ENCODE measurements at places on chromosomes 2 and 18.
A peak's percentile ranks its signal among the peaks of the same experiment; 100 is the strongest.

DNA sequence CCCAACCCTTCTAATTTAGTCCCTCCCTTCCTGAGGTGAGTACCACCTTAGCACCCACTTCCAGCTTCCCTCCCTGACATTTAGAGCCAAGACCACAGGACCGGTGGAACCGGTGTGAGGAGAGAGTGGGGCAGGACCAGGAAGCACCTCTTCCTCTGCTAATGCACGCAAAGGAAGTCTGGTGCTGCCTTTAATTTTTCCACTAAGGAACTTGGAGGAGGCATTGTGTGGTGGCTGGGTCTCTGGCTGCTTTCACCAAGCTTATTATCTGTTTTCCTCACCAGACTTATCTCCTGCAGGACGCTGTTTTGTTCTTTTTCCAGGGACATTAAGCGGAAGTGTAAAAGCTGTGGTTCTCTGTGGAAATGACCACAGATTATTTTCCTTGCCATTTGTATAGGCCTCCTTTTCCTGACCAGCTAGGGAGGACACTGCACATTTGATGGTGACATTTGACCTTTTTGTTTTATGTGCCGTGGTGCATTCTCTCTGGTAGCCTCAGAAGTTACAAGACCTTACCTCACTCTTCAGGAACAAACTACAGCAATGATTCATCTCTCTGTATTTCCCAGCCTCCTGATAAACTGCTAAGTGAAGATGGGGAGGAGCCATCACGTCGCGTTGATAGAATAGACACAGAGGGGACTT, 39.8 kb upstream of the SPTBN1 start:
- no peak for DNase-seq

- DNase-seq = no peak
These were observed 92.1 kb downstream of the GALR1 start for GRCh38 chr18:77341527-77342325.

DNA sequence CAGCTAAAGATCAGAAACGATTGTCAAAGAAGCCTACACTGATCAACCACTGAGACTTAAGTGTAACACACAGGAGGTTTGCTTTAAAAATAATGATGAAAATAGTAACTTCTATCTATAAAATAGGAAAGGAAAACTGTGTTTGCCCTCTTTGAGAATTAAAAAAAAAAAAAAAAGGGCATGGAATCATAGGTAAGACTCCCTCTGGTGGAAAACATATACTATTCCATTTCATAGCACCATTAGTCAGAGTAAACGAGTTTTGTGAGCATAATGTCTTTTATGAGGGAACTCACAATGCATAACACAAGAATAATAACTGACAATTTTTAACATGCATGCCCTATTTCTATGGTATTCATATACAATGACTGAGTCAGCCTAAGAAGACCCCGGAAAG, 36.3 kb downstream of the SLC35F5 start:
- DNase-seq = no peak

DNA sequence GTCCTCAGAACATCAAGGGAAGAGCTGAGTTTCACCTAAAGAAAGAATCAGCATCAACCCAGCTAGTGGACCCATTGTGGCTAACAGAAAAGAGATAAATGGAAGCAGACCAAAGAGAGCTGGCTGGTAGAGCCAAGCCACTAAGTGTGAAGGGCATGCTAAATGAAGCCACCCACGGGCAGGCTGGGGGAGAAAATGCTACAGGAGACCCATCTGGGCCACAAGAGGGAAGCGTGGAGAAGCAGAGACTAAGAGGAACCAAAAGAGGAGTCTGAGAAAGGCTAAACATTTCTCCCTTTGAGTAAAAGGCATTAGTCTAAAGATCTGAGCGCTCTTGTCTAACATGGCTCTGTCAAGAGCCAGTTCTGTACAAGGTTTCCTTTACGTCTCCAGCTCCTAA, 15.8 kb downstream of the CWC22 start:
- DNase-seq = peak; percentile 11

GRCh38 chr2:100422320-100423055, 5.0 kb upstream of the CHST10 start:
- no peak for DNase-seq

Measured in stimulated activated CD4-positive, alpha-beta T cell treated with anti-CD3 and anti-CD28 coated beads, Interleukin-15, amount 100 ng/mL, for 24 hours (primary cell).